ENCODE measurements at places on chromosomes 7 and 10. TPM values are rescaled to one million over a fixed set of nuclear protein-coding genes. Genes with fewer than 3 reads are reported as not detected.

DNA sequence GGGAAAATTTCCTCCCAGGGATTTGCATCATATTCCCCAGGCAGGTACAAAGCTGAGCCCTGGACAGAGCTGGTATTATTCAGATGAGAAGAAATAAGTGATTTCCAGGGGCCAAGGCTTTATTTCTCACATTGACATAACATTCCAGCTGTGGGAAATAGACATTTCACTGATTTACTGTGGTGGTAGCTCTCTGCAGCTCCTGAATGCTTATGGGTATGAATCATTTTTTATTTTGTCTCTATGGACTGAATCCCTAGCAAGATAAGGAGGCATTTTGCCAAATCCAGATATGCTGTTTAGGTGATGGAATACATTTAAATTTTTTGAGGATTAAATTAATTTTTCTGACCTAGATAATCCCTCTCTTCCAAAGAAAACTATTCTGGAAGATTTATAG is 97.9 kb downstream of the MTPN start:
- peak; percentile 13 for DNase-seq

DNA sequence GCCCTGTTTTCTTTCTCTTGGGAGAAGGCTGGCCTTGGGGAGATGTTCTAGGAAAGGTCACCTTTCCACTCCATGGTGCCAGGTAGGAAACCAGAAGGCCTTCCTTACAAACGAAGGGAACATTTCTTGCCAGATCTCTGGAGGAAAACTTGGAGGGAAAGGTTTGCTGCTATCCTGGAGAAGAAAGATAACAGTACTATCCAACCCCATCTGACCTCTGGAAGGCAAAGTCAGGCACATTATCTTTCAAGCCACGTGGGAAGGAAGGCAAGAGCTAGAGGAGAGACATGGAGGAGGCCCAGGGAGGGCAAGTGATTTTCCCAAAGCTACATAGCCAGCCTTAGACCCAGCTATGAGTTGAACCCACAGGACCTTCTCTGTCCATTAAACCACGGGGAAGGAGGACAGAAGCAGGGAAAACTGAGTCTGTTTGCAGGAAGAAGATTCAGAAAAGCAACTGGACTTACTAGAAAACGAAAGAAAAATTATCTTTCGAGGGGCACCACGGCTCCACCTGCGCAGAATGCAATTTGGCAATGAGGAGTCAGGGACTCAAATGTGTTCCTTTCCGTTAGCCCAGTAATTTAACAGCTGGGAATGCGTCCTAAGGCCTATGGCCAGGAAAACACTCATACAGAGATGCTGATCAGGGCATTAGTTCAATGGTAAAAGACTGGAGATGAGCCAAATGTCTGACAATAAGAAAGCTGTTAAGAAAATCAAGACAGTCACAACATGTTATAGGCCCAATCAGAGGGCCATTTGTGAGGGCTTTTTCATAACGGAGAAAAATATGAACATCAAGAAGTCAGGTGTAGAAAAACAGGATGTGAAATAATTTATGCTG is 32.0 kb upstream of the PSAP start:
- no peak for DNase-seq

Gene NKX2-3
- not detected for polyA plus RNA-seq

Gene SLC26A4
- polyA plus RNA-seq, result 0.12 TPM

Gene NEUROD6
- polyA plus RNA-seq, result not detected

Gene CFAP43
- 0.31 TPM for polyA plus RNA-seq

Gene LDB3
- 0.13 TPM for polyA plus RNA-seq

GRCh38 chr7:81768951-81769778 is 682 bp downstream of the HGF start:
- DNase-seq, result no peak

- no peak for DNase-seq
Measured at GRCh38 chr10:12243864-12244620, 48.1 kb downstream of the CDC123 start.

Gene GRID1
- polyA plus RNA-seq, result 0.14 TPM

Gene OR2A42
- not detected for polyA plus RNA-seq

DNA sequence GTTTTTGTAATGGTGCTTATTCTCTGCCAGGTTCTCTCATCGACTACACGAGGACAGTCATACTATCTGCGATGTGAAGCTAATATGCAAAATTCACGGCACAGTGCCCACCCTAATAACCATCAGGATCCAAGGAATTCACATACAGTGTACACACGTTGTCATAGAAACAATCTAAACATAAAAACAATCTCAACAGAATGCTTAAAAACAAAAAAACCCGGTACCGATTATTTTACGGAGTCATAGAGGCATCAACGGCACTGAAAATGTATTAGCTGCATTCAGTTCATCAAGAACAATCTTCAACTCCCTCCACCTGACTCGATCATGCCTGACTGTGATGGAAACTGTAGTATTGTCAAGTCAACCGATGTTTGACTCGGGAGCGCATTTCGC is 628 bp downstream of the MRPS33 start:
- DNase-seq, result peak; percentile 25

GRCh38 chr7:120547605-120548004 is 274.6 kb downstream of the KCND2 start:
- DNase-seq, result no peak

DNA sequence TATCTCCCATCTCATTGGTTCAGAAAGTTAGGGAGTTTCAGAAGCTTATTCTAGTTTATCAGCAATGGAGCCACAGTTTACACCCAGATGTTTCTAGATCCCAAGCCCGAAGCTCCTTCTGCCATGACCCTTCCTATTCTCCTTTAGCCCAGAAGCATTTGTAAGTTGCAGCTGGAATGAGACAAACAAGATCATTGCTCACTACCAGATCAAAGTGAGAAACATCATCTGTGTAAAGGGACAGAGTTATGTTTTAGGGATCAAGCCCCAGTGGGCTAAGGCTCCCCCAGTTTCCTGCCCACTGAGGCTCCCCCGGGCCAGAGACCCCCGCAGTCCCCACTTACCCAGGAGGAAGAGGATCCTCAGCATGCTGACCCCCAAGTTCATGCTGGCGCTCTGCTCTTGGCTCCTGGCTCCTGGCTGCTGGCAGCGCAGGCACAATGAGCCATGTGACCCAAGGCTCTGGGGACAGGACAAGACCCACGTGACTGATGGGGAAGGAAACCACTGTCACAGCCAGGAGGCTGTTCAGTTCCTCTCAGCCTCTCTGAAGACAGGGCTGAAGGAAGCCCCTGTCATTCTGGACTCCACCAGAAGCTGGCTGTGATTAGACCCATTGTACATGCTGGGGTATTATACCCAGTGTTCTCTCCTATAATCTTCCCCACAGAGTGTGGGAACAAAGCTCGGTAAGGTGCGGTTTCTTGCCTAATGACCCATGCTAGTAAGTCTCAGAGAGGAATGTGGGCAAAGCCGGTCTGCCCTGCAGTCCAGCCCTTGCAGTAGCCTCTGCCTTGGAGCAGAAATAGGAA is at the start of gene TMEM273:
TMEM273 (minus strand) TSS at position 442 of the 812 bp plus-strand sequence; CDS start at position 387, 55 bp downstream.
- no peak for DNase-seq

Gene DKK1
- 117 TPM for polyA plus RNA-seq

GRCh38 chr7:27083646-27084045 is 12.2 kb downstream of the HOXA1 start:
- no peak for DNase-seq

Gene SEMA3E
- polyA plus RNA-seq, result 1.2 TPM
